ENCODE measurements at places on chromosomes 7 and 10.

- DNase-seq: no peak
Observed at GRCh38 chr10:80196950-80197315, 8.4 kb downstream of the ANXA11 start.

DNA sequence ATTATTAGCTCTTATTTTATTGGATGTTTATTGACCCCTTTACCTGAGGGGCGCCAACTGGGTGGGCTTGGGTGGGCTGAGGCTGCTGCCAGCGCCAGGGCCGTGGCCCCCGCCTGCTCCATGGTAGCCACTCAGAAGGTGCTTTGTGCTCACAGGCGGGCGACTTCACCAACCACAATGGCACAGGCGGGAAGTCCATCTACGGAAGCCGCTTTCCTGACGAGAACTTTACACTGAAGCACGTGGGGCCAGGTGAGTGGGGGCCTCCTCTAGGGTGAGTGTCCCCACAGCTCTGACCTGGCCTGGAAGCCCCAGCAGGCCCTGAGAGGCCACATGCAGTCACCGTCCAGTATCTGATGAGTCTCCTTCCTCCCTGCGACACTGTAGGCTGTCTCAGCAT is 4.1 kb downstream of the PPIF start:
- DNase-seq: no peak

GRCh38 chr7:2688409-2689342 is 674 bp downstream of the AMZ1 start:
- peak; percentile 58 for DNase-seq

- DNase-seq: no peak
Observed at GRCh38 chr7:968205-969105, 6.9 kb downstream of the COX19 start.

GRCh38 chr7:45435846-45436245 is 138.3 kb upstream of the ADCY1 start:
- peak; percentile 61 for DNase-seq

- peak; percentile 6 for DNase-seq
Observed at GRCh38 chr7:85471740-85472139, 284.9 kb upstream of the SEMA3D start.

DNA sequence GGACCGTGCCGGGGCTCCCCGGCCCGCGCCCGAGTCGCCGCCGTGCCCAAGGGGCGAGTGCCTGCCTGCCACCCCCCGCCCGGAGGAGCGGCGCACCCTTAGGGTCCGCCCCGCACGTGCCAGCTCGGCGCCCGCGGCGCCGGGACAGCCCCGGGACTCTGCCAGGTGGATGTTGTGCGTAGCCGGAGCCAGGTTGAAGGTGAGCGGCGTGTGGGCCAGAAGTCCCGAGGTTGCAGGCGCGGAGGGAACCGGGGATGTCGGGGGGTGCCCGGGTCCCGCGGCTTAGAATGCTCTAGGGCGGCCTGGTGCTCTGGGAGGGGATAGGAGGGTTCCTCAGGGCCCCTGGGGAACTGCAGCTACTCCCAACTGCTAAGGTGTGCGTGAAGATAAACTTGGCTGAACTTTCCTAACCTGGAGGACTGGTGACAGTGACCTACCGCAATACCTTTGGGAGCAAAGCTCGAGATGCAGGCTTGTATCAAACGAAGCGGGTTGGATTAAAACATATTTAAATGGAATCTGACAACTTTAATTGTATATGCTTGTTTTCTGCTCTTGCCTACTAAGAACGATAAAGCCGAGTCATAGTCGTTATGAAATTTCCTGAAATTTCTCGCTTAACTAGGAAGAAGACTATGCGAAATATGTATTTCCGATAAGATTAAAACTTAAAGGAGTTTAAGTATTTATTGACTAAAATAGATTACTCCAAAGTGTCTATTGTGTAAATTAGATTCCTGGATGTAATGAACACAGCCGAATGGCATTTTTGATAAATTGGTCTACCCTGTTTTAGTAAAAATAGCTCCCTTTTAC is at the start of gene CUX1:
TSS of gene CUX1 (plus strand) at position 156 of the 816 bp plus-strand sequence. CDS start at position 170, 14 bp downstream.
- DNase-seq: peak; percentile 21

- no peak for DNase-seq
Observed at GRCh38 chr10:92183199-92183598, 107.7 kb downstream of the CPEB3 start.

GRCh38 chr7:87032604-87033339 is 26.7 kb downstream of the ELAPOR2 start:
- no peak for DNase-seq

GRCh38 chr10:95880704-95881103 is 27.1 kb upstream of the CC2D2B start:
- DNase-seq: no peak

- no peak for DNase-seq
Observed at GRCh38 chr7:117777335-117778142, 95.7 kb downstream of the CTTNBP2 start.

GRCh38 chr7:7201578-7202374 is 19.4 kb downstream of the C1GALT1 start:
- no peak for DNase-seq
